ENCODE measurements at places on chromosomes 1 and 21. TPM values are rescaled to one million over a fixed set of nuclear protein-coding genes. Genes with fewer than 3 reads are reported as not detected.

The LRRC71 gene
- 0.15 TPM for total RNA-seq

The FCRL2 gene
- total RNA-seq, result not detected

The CYB5RL gene
- 5.2 TPM for total RNA-seq

The OPTC gene
- total RNA-seq, result not detected

The TMPRSS15 gene
- not detected for total RNA-seq

The OR2L13 gene
- total RNA-seq, result not detected

The FAM151A gene
- not detected for total RNA-seq

The C1orf87 gene
- not detected for total RNA-seq

The RBBP5 gene
- 11.6 TPM for total RNA-seq

The FGR gene
- under 0.01 TPM for total RNA-seq

Data from bronchus fibroblast of lung (primary cell).